NCI-H1092 (cell line): ENCODE measurements at places on chromosomes 4 and X.

- DNase-seq: peak; percentile 32
Measured at GRCh38 chrX:12975991-12976558, 1.2 kb downstream of the TMSB4X start.

- DNase-seq: no peak
Measured at GRCh38 chrX:129318375-129318774, 204.9 kb downstream of the SMARCA1 start.

DNA sequence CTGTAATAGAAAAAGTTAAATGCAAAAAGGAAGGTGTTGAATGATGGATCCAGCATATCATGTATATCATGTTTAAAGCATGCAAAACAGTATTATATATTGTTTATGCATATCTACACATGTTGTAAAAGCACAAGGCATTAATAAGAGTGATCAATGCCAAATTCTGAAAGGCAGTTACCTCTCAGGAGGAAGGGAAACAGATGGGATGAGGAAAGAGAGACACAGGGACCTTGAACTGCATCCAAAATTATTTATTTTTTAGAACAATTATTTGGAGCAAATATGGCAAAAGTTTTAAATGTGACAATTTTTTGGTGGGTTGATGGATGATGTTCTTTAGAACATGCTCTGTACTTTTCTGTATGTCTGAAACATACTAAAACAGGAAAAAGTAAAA lies 193.4 kb downstream of the CLCN4 start:
- no peak for DNase-seq

DNA sequence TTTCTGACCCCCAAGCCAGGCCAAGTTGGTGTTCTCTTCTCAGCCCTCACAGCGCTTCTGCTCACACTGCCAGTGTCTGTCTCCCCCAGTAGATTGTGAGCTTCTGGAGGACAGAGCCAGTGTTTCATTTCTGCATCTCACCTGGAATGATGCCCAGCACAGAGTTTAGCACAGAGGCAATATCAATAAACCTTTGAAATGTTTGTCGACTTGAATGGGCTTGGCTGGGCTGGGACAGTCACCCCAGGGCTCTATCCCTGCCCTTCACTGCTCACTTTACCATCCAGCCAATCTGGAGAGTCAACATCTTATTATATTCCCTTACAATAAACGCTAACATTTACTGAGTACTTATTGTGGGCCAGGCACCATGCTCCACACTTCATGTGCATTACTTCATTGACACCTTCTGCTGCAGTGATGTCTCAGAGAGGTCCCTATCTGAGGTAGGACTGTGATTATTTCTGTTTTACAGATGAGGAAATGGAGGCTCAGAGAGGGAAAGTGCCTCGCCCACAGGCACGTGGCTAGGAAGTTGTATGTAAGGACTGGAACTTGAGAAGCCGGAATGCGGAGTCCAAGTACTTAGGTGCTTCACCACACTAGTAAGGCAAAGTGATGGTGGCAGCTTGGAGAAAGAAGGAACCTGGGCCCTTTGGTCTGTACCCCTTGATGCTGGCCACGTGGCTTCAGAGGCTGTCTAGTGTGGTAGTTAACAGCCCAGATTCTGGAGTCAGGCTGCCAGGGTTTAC lies 19.5 kb downstream of the EFNB1 start:
- no peak for DNase-seq

- DNase-seq: no peak
Measured at GRCh38 chrX:140709421-140709846, at the start of gene LINC00632. LINC00632 (plus strand) TSS chrX:140709759.

DNA sequence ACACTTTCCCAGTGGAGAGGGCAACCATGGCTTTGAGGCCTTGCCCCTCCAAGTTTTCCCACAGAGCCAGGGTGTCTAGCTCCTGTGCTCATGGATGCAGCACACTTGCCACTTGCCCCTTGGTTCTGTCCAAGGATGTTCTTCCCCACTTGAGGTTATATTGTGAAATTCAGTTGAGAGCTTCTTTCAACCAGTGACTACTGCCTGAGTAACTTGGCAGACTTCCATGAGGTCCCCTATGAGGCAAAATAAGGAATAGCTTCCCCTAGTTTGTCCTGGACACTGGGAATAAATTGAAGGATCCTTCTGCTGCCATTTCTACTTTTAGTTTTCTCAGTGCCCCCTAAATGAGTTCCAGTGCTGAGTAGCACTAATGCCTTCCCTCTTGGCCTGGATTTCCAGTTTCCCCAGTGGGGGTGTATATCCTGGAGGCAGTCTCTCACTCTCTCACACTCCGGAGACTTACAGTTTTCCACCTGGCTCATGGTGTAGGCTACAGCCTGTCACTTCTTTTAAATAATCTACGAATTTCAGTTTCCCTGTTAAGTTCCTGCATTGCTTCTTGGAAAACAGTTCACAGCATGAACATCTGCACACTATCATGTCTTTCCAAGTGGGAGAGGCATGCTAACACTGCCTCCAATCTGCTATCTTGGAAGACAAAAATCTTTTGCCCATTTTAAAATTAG lies 36.4 kb upstream of the ADH4 start:
- no peak for DNase-seq
